ENCODE measurements at places on chromosomes 1 and 21.

DNA sequence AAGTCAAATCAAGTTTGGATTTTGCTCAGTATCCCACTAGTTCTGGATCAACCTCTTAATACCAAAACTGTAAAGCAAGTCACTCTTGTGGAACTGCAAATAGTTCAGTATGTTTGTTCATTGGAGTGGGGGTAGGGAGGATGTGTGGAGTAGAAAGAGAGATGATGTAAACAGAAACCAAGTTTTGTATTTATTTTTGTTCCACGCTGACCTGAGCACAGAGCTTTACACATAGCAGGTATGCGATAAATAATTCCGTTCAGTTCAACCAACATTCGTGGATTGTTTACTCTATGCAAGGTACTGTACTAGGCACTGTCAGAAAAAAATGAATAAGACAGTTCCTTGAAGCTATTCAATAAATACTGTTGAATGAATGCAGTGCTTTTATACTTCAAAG, 4.5 kb upstream of the ZNF644 start:
- DNase-seq = no peak

- DNase-seq = no peak
Observed at GRCh38 chr1:212225416-212225815, 59.8 kb upstream of the PPP2R5A start.

GRCh38 chr1:42968654-42969053, 10.0 kb upstream of the SLC2A1 start:
- DNase-seq = no peak

GRCh38 chr1:43773821-43774220, 66.5 kb downstream of the ST3GAL3 start:
- no peak for DNase-seq

- DNase-seq = no peak
Observed at GRCh38 chr1:202572867-202573266, 137.4 kb downstream of the SYT2 start.

- no peak for DNase-seq
Observed at GRCh38 chr1:46671554-46671953, at the start of gene TEX38. TEX38 (plus strand) TSS chr1:46671854; CDS start chr1:46671935, 81 bp downstream.

DNA sequence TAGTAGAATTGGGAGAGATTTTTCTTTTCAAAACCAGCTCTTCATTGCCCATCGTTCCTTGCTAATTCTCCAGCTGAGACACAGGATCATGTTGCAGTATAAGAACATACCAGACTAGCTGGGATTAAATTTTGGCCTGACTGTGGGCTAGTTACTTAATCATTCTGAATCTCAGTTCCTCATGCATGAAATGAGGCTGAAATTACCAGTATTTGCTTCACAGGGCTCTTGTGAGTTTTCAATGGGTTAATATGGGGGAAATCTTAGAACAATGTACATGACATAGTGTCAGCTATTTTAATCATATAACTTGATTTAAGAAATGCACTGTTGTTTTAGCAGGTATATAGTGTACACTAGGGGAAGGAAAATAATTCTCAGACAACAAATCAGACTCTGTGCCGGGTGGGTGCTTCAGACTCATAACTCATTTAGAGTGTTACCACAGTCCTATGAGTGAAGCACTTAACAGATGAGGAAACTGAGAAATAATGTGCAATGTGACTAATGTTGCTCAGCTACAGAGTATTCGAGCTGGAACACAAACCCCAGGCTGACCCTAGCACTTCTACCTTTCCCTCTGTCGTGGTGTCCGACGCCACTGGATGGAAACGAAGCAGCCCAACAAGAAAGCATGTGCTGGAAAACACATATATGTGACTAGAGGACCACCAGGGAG, 137.6 kb upstream of the SGIP1 start:
- DNase-seq = no peak

- no peak for DNase-seq
Observed at GRCh38 chr1:201399352-201400126, 415 bp upstream of the LAD1 start.

GRCh38 chr1:245099401-245099800, 55.4 kb upstream of the KIF26B start:
- DNase-seq = no peak

GRCh38 chr1:227886503-227886961, 61.2 kb downstream of the WNT9A start:
- DNase-seq = no peak

DNA sequence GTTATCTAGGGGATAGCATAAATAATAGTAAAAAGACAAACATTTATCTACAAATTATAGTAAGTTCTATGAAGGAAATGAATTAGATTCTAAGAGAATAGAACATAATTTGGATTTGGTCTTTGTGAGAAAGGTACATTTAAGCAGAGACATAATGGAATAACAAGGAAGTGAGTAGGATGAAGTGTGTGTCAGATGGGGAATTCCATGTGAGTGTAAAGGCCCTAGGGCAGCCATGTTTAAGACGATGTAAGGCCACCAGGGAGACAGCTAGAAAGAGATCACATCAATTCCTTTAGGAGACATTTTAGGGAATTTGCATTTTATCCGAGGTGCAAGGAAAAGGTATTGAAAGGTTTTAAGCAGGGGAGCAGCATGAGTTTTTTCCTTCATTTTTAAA, 33.8 kb upstream of the ELAVL4 start:
- no peak for DNase-seq

DNA sequence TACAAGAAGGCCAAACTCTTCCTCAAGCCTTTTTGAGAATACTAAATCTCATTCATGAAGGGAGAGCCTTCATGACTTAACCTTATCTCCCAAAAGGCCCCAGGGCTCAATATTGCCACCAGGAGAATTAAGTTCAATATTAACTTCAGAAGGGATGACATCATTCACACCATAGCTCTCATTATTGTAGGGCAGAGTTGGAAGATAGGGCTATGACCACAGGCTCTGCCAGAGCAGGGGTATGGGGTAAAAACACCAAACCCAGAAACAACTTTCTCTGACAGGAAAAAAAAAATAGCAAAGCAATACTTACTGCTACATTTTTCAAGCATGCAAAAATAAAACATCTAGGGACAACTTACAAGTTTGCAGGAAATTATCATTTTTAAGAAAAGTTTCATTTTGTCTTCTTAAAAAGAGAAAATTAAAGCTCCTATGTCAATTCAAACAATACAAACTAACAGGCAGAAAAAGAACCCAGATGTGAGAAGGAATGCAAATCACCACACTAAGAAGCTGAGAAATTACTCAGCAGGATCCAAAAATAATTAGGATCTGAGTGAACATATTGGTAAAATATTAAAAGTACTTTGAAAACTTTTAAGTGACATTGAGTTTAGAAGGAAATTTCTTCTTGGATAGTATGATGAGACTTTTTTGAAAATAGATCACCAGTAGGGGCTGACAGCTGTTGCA, 1156.5 kb downstream of the NCAM2 start:
- no peak for DNase-seq

- DNase-seq = no peak
Observed at GRCh38 chr1:72601035-72601674, 318.8 kb upstream of the NEGR1 start.
